MM.1S (cell line): ENCODE measurements at places on chromosomes 6 and 20.
A peak's percentile ranks its signal among the peaks of the same experiment; 100 is the strongest.

DNA sequence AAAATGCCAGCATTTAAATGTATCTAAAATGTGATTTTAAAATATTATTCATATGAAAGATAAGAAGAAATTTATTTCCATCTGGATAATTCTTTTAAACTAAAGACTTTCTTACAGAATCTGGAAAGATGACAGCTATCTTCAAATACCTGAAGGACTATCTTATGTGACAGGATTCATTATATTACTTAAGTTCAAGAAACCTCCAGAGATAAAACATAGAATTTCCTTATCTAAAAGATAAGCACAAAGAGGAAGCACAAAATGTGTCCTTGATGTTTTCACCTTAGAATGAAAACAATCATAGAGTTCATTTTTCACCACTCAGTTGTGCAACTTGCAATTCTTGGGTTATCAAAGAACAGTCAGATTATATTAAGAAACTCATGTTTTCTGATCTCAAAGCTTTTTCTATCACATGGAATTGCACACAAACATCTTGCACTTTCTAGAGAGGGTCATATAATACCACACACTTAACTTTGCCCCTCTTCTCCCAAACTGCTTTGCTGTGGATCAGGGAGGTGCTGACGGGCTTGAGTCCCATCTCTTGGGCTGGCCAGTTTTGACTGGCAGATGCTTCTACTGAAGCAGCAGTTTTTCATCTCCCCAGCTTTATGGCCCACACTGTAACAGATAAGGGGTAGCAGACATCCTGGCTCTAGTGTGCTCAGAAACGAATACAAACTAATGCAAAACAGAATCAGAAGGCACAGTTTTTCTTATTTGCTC lies 467.4 kb downstream of the CDC5L start:
- no peaks in the 10 kb centered on the region for H3K27me3 ChIP-seq
- H3K4me3 ChIP-seq = no peak overlapping the region
- H3K4me1 ChIP-seq = no peaks in the 10 kb centered on the region
- no peak for DNase-seq
- H3K27ac ChIP-seq = no peak overlapping the region

- H3K4me3 ChIP-seq = no peak overlapping the region
- no peak for DNase-seq
- peaks cover 2% of the 10 kb centered on the region for H3K4me1 ChIP-seq
- H3K27me3 ChIP-seq = no peaks in the 10 kb centered on the region
Observed at GRCh38 chr6:39818695-39819094, 26.5 kb downstream of the DAAM2 start.

DNA sequence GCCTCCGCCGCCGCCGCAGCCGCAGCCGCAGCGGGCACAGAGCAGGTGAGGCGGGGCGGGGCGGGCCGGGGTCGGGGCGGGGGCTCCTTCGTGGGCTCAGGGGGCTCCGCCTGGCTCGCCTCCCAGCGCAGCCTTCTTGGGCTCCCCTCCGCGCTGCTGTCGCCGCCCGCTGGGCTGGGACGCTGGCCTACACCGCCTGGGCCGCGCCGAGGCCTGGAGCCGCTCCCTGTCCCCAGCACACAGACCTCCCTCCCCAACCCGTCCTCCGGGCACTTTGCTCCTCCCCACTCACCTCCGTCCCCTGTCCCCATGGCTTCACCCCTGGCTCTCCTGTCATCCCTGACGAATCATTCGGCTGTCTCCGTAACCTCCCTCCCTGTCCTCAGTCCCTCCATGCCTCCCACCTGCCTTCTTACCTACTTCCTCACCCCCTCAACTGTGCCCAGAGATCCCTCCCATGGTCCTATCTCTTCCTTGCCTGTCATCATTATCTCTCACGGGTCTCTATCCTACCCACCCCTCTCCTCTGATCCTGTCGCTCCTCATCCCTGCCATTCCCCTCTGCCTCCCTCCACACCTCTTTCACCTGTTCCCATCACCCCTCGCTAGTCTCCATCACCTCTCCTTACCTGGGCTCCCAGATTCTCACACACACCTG lies 512 bp downstream of the TTBK1 start:
- no peaks in the 10 kb centered on the region for H3K27me3 ChIP-seq
- DNase-seq = no peak
- no peak overlapping the region for H3K4me3 ChIP-seq
- peaks cover 16% of the 10 kb centered on the region for H3K4me1 ChIP-seq
- no peaks in the 10 kb centered on the region for H3K36me3 ChIP-seq

DNA sequence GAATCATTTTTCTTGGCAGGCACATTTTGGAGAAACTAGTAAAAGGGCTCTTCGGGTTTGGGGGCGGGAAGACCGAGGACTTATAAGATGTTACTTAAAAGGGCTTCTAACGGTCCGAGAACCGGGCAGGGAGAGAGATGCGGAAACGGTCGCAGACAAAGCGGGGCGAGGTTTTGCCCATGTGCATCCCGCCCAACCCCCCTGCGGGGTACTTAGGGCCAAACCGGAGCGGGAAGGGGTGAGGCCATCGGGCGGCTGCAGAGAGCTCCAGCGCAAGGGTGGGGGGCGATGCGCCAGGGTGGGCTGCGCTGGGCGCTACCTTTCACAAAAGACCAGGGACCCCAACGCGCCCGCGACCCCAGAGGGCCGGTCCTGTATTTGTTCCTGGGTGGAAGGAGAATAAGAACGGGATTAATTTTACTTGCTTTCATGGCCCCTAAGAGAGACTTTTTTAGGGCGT lies 616 bp downstream of the TUBB start:
- DNase-seq = peak; percentile 80
- H3K36me3 ChIP-seq = no peaks in the 10 kb centered on the region
- peaks cover 28% of the 10 kb centered on the region for H3K4me1 ChIP-seq
- peak overlapping the region; percentile 92 for H3K27ac ChIP-seq
- peak overlapping the region; percentile 95 for H3K4me3 ChIP-seq

DNA sequence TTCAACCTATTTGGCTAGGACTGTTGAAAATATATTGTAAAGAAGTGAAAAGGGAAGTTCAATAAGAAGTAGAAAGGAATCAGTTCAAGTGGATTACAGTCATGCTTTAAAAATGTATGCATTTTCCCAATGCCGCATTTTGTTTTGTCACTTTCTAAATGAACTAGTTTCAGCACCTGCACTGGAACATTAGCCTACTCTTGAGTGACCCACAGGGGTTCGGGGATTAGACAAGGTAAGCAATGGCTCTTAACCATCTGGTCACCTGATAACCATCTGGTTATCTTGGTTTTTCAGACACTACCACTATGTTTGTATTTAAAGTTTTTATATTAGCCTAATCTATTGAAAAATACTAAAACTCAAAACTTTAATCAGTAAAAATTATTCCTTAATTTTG lies 97.6 kb downstream of the CD164 start:
- H3K4me3 ChIP-seq = no peak overlapping the region
- no peak overlapping the region for H3K27ac ChIP-seq
- H3K27me3 ChIP-seq = no peaks in the 10 kb centered on the region
- no peak for DNase-seq
- no peaks in the 10 kb centered on the region for H3K36me3 ChIP-seq

GRCh38 chr20:37584238-37584807 lies 56.6 kb upstream of the BLCAP start:
- no peaks in the 10 kb centered on the region for H3K4me1 ChIP-seq
- peaks cover 5% of the 10 kb centered on the region; the same call in 1 of the 2 replicates for H3K27me3 ChIP-seq
- no peaks in the 10 kb centered on the region for H3K36me3 ChIP-seq
- no peak overlapping the region for H3K27ac ChIP-seq
- no peak overlapping the region for H3K4me3 ChIP-seq

GRCh38 chr6:14189074-14189473 lies 71.5 kb downstream of the CD83 start:
- H3K27ac ChIP-seq = no peak overlapping the region
- no peak for DNase-seq
- no peaks in the 10 kb centered on the region for H3K27me3 ChIP-seq

GRCh38 chr20:50438986-50439407 lies 71.2 kb upstream of the PTPN1 start:
- 0 out of 2 replicates have a peak, but pooled peaks cover 10% of the 10 kb centered on the region for H3K4me1 ChIP-seq
- no peaks in the 10 kb centered on the region for H3K36me3 ChIP-seq
- no peak overlapping the region for H3K4me3 ChIP-seq
- DNase-seq = no peak
- H3K27ac ChIP-seq = no peak overlapping the region
- H3K27me3 ChIP-seq = peaks cover 10% of the 10 kb centered on the region; the same call in 1 of the 2 replicates

- H3K4me1 ChIP-seq = peaks cover 29% of the 10 kb centered on the region
- peak; percentile 80 for DNase-seq
- no peaks in the 10 kb centered on the region for H3K27me3 ChIP-seq
- H3K36me3 ChIP-seq = no peaks in the 10 kb centered on the region; the same call in 1 of the 2 replicates
Observed at GRCh38 chr6:119348096-119348747, 1.3 kb downstream of the MAN1A1 start.

DNA sequence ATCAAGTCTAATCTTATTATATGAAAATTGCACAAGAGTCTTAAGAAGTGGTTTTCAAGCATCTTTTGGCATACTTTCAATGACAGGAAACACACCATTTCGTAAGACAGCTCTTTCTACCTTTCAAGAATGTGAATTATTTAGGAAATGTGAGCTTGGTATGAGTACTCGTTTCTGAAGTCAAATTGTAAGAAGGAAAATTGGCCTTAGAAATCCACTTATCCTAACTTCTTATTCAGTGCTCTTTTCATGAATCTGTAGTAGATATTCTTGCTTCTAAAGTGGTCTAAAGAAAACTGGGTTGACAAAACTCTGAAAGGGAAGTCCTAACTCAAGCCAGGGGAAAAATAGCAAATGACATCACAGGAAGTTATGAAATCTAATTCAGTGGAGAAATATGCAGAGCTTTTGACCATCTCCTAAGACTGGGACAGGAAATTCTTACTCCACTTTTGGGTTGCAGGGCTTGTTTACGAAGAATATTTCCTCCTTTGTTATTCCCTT lies 38.5 kb upstream of the OGFRL1 start:
- no peaks in the 10 kb centered on the region for H3K27me3 ChIP-seq
- H3K36me3 ChIP-seq = no peaks in the 10 kb centered on the region
- H3K4me1 ChIP-seq = no peaks in the 10 kb centered on the region

GRCh38 chr6:1988843-1989242 lies 256.6 kb downstream of the GMDS start:
- H3K27me3 ChIP-seq = no peaks in the 10 kb centered on the region
- H3K4me3 ChIP-seq = no peak overlapping the region
- no peaks in the 10 kb centered on the region for H3K4me1 ChIP-seq

DNA sequence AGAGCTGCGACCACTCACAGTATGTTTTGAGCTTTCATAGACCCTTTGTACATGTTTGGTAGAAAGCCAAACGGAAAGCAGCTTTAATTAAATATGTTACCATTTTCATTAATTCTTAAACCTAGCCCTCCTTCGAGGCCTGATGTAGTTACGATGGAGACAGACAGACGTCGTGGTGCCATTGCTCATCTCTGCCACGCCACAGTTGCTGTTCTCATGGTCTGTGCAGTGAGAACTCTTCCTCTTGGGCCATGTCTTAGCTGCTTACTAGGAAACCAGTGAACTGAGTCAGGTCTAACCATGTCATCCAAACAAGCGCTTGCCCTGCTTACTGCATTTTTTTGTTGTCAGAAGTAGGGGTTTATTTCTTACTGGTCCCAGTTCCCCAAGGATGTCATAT lies 62.8 kb downstream of the SNX9 start:
- no peak for DNase-seq
- H3K36me3 ChIP-seq = no peaks in the 10 kb centered on the region
- no peak overlapping the region for H3K27ac ChIP-seq
- no peaks in the 10 kb centered on the region for H3K27me3 ChIP-seq
- no peak overlapping the region for H3K4me3 ChIP-seq

DNA sequence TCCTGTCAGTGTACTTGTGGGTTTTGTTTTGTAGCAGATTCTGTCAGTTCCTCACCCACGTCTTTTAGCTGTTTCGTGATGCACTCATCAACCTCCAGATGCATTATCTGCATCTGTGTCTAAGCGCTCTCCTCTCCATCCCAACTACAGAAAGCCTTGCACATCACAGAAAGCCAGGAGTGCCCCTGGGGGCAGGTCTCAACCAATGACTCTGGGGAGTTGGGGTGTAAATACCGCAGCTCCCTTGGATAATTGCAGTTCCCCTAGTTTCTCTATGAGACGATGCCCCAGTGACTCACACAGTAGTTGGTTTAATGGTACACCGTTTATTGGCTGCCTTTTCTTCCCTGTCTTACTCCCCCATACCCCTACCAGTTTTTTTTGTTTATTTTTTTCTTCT lies 158.1 kb downstream of the SOX4 start:
- no peaks in the 10 kb centered on the region for H3K36me3 ChIP-seq
- no peak overlapping the region for H3K27ac ChIP-seq
- H3K27me3 ChIP-seq = no peaks in the 10 kb centered on the region
- no peaks in the 10 kb centered on the region for H3K4me1 ChIP-seq
